ENCODE measurements at places on chromosomes 2 and 18. TPM values are rescaled to one million over a fixed set of nuclear protein-coding genes. Genes with fewer than 3 reads are reported as not detected.

CCDC141 gene
- 146 TPM for total RNA-seq

MMADHC gene
- total RNA-seq = 82.3 TPM

LBH gene
- total RNA-seq = 54.6 TPM

ANKAR gene
- total RNA-seq = 5.1 TPM

INO80B gene
- total RNA-seq = 10.4 TPM

ERCC3 gene
- 15.8 TPM for total RNA-seq

HOXD13 gene
- not detected for total RNA-seq

ACTR3 gene
- 68.5 TPM for total RNA-seq

GRCh38 chr18:8991155-8991554 lies 111.3 kb upstream of the NDUFV2 start:
- no peak overlapping the region for H3K4me3 ChIP-seq
- DNase-seq = no peak
- H3K36me3 ChIP-seq = no peaks in the 10 kb centered on the region
- no peak overlapping the region for H3K27ac ChIP-seq
- no peaks in the 10 kb centered on the region for H3K4me1 ChIP-seq

DNA sequence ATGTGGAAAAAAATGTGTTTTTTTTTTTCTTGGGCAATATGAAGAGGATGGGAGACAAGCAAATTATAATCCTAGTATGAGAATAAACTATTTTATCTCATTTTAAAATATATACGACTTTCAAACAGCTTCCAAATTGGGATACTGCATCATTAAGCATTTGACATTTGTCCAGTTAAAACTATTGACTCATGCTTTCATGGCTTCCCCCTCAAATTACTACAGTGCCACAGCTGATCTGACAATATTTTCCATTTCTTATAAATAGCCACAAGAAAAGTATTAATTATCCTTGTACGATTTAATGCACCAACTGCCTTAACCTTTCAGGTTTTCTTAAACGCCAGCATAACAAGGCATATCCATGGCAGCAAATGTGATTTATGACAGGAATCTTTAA lies 1134.8 kb upstream of the ZEB2 start:
- DNase-seq = no peak
- H3K27ac ChIP-seq = no peak overlapping the region
- H3K36me3 ChIP-seq = no peaks in the 10 kb centered on the region
- H3K27me3 ChIP-seq = no peaks in the 10 kb centered on the region
- no peak overlapping the region for H3K4me3 ChIP-seq
- H3K4me1 ChIP-seq = no peaks in the 10 kb centered on the region

- H3K4me1 ChIP-seq = no peaks in the 10 kb centered on the region
- no peak for DNase-seq
- H3K27me3 ChIP-seq = no peaks in the 10 kb centered on the region
- H3K27ac ChIP-seq = no peak overlapping the region
- no peak overlapping the region for H3K4me3 ChIP-seq
Observed at GRCh38 chr2:139918982-139919381, 1138.8 kb upstream of the NXPH2 start.

- DNase-seq = no peak
- H3K4me3 ChIP-seq = no peak overlapping the region
- H3K27me3 ChIP-seq = no peaks in the 10 kb centered on the region
- H3K27ac ChIP-seq = no peak overlapping the region
- no peaks in the 10 kb centered on the region for H3K4me1 ChIP-seq
Observed at GRCh38 chr18:25604894-25605597, 253.1 kb upstream of the ZNF521 start.

DNA sequence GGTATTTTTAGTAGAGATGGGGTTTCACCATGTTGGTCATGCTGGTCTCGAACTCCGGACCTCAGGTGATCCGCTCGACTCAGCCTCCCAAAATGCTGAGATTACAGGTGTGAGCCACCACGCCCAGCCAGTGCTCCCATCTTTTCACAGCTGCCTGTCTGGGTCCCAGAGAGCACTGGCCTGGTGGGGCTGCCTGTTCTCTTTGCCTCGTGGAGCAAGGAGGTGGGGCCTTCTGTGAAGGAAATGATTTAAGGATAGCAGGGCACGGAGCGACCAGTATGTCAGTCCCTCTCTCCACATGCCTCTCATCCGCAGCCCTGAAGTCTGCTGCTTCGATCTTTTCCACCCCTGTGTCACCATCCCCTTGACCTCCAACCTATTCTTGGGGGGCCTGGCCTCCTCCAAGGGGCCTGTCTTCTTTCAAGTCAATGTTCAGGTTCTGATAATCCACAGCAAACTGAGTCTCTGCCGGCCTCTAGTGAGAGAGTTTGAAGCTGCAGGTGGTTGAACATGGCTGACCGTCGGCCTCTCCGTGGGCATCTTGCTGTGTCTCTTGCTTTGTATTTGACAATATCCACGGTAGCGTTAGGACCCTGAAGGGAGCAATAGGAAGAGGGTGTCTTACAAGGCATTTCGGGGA lies 28.2 kb upstream of the GIGYF2 start:
- H3K27ac ChIP-seq = no peak overlapping the region
- H3K4me3 ChIP-seq = no peak overlapping the region
- H3K27me3 ChIP-seq = no peaks in the 10 kb centered on the region
- no peak for DNase-seq
- no peaks in the 10 kb centered on the region for H3K4me1 ChIP-seq
- peaks cover 10% of the 10 kb centered on the region for H3K36me3 ChIP-seq

GRCh38 chr2:66301767-66302140 lies 133.2 kb upstream of the MEIS1 start:
- DNase-seq = no peak
- no peak overlapping the region for H3K4me3 ChIP-seq
- no peak overlapping the region for H3K27ac ChIP-seq
- H3K27me3 ChIP-seq = no peaks in the 10 kb centered on the region
- H3K36me3 ChIP-seq = no peaks in the 10 kb centered on the region

DNA sequence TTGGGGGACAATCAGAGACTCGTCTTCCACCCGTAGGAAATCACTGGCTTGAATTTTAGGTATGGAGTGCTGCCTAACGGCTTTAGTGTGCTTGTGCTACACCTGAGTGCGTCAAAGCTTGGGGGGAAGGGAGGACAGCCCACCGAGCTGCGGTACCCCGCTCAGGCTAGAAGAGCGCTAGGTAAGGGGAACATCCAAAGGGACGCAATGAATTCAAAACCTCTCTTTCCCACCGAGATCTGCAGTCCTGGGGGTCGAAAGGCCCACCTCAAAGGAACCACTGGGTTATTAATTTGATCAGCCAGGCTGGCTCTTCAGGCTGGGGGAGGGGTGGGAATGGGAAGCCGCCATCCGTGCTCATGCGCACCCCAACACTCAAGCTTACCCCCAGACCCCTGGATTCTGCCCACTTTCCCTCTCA lies 2.7 kb downstream of the EPHA4 start:
- H3K4me1 ChIP-seq = no peaks in the 10 kb centered on the region
- no peaks in the 10 kb centered on the region for H3K27me3 ChIP-seq
- no peak for DNase-seq
- peaks cover 6% of the 10 kb centered on the region for H3K36me3 ChIP-seq
- peak overlapping the region; percentile 67 for H3K4me3 ChIP-seq

GRCh38 chr2:80943487-80943886 lies 638.9 kb upstream of the LRRTM1 start:
- no peaks in the 10 kb centered on the region for H3K27me3 ChIP-seq
- no peak for DNase-seq
- no peak overlapping the region for H3K4me3 ChIP-seq
- no peaks in the 10 kb centered on the region for H3K4me1 ChIP-seq
- no peak overlapping the region for H3K27ac ChIP-seq
- no peaks in the 10 kb centered on the region for H3K36me3 ChIP-seq

DNA sequence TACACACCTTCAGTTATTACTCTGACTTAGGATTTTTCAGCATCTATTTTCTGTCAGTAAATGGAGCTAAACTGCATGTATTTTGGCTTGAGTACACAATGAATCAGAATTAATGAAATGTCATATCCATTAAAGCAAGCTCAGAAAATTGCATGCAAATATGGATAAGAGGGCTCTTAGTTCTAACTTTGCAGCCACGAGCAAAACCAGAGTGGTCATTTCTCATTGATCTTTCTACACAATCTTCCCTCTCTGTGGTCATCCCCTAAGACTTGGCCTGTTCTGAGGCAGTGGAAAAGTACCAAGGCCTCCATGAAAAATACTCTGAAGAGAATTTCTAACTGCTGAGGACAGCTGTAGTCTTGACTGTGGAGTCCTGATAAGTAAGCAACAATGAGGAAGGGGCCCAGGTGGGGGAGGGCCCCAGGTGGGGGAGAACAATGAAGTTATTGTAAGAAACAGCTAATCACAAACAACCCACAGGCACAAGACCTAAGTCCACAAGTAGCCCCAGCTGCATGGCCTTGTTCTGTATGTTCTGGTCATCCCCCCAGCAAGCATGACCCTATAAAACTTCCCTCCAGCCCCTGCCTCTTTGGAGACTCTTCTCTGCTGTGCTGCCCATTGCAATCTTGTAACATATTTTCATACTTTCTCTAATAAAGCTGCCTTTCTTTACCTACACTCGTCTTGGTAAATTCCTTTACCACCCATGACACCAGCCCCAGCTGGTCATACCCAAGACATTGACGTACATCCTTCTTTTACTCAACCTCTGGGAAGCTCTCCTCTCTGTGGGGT lies 230.3 kb downstream of the TDRD15 start:
- no peak overlapping the region for H3K4me3 ChIP-seq
- H3K27me3 ChIP-seq = no peaks in the 10 kb centered on the region
- no peak overlapping the region for H3K27ac ChIP-seq
- H3K36me3 ChIP-seq = no peaks in the 10 kb centered on the region
- no peak for DNase-seq

- DNase-seq = no peak
- no peak overlapping the region for H3K27ac ChIP-seq
- H3K36me3 ChIP-seq = no peaks in the 10 kb centered on the region
- no peak overlapping the region for H3K4me3 ChIP-seq
- H3K27me3 ChIP-seq = no peaks in the 10 kb centered on the region
Observed at GRCh38 chr2:14781142-14781541, 148.6 kb downstream of the LRATD1 start.

DNA sequence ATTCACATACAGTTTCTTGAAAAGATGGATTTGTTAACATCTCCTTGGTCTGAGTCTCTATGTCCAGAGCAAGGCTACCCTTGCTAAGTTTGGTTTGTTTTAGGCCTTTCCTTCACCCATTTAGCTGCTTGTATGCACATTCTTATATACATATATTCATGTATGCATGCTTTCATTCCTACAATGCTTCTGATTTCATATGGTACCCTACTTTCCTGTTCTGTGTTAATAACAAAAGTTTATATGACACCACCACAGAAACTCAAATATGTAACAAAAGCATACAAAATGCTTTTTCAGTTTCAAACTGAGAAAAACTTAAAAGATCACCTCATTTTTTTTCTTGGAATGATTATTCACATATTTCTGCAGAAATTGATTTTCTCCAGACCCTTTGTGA lies 39.4 kb downstream of the OSGEPL1 start:
- H3K27ac ChIP-seq = no peak overlapping the region
- no peak overlapping the region for H3K4me3 ChIP-seq
- H3K4me1 ChIP-seq = no peaks in the 10 kb centered on the region
- no peaks in the 10 kb centered on the region for H3K36me3 ChIP-seq
- no peak for DNase-seq

GRCh38 chr2:17827316-17827715 lies 11.1 kb downstream of the MSGN1 start:
- no peaks in the 10 kb centered on the region for H3K36me3 ChIP-seq
- H3K4me1 ChIP-seq = peaks cover 24% of the 10 kb centered on the region
- H3K27ac ChIP-seq = no peak overlapping the region
- no peak overlapping the region for H3K4me3 ChIP-seq
- no peaks in the 10 kb centered on the region for H3K27me3 ChIP-seq
- no peak for DNase-seq

DNA sequence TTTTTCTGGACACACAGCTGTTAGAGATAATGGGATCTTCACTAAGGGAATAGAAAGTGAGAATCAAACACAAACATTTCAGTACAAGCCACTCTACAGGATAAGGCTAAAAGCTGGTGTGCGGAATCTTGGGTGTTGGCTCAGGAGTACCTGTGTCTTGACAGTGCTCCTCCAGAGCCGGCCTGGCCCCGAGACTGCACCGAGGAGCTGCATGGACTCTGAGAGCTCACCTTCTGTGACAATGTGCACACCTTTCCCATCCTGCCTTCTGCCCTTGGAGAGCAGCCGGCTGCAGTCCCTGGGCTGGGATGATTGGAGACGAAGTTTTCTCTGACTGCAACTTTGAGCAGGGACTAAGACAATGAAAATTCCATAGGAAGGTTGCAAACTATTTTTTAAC lies 89.1 kb downstream of the TMEM182 start:
- no peak overlapping the region for H3K27ac ChIP-seq
- H3K36me3 ChIP-seq = no peaks in the 10 kb centered on the region
- no peak for DNase-seq

DNA sequence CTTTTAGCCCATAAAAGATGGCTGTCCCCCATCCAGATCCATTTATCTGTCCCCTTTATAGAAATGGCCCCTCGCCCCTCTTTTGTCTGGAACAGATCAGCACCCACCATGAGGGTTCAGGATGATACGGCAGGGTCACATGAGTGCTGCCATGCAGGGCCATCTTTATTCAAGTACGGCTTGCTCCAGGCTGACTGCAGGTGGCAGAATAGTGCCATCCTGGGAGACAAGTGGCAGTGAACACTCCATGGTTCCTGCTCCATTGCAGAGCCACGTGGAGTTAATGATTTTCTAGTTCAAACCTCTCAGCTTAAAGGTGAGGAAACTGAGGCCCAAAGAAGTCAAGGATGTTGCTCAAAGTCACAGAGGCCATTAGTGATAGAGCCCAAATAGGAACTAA lies 180.6 kb downstream of the CLIP4 start:
- H3K4me1 ChIP-seq = no peaks in the 10 kb centered on the region
- no peak for DNase-seq
- H3K27ac ChIP-seq = no peak overlapping the region

GRCh38 chr2:110104025-110104771 lies 11.4 kb downstream of the MALL start:
- no peak overlapping the region for H3K4me3 ChIP-seq
- peak overlapping the region; percentile 92 for H3K27ac ChIP-seq
- no peak for DNase-seq
- H3K36me3 ChIP-seq = no peaks in the 10 kb centered on the region

DNA sequence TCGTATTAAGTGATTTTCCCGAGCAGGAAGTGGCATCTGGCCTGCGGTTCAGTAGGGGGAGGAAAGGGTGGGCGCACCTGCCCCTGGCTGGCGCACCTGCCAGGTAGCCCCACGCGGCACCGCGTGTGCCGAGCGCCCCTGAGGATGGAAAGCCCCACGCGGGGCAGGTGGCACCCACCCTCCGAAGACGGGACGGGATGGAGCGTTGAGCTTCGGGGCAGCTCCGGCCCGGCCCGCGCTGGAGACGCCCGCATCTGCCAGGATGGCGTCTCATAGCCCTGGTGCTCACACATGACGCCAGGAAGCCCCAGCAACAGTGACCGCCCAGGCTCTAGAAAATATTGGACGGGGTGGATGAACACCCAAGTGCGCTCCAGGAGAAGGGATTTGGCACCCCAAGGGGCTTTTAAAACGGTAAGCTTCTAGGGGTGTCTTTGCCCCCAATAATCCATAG lies 2.5 kb upstream of the NFATC1 start:
- H3K27me3 ChIP-seq = no peaks in the 10 kb centered on the region
- H3K36me3 ChIP-seq = no peaks in the 10 kb centered on the region
- H3K27ac ChIP-seq = peak overlapping the region; percentile 95
- DNase-seq = peak; percentile 66

- no peak within 1 kb of the TSS for H3K27ac ChIP-seq
- H3K36me3 ChIP-seq = no peaks in the 10 kb centered on the region
- H3K4me3 ChIP-seq = no peak within 1 kb of the TSS
- no peak for DNase-seq
Observed at GRCh38 chr2:224716201-224716600, at the start of gene CCDC195. Gene CCDC195 (minus strand): TSS chr2:224716365. CDS start chr2:224716365, 0 bp downstream.

Measured in right atrium auricular region (tissue), 2 donors.